Tibial artery (tissue), 4 donors: ENCODE measurements at places on chromosomes 2 and 18.

DNA sequence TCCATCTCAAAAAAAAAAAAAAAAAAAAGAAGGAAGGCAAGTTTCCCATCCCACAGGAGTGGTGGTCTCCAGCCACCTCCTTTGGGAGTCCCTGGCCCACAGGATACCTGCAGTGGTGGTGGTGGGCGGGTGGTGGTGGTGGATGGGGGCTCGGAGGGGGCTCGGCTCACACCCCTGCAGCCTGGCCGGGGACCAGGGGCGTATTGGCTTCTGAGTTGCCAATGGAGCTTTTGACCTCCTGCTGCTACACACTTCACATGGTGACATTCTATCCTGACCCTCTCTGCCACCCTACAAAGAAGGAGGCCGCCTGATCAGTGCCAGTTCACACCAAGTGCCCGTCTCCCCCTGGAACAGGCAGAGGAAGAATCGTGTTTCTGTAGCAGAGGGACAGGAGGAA lies 119.6 kb downstream of the NFATC1 start:
- peaks cover 4% of the 10 kb centered on the region for H3K4me1 ChIP-seq
- peak; percentile 20 for DNase-seq
- H3K4me3 ChIP-seq: no peak overlapping the region
- H3K27me3 ChIP-seq: no peaks in the 10 kb centered on the region

DNA sequence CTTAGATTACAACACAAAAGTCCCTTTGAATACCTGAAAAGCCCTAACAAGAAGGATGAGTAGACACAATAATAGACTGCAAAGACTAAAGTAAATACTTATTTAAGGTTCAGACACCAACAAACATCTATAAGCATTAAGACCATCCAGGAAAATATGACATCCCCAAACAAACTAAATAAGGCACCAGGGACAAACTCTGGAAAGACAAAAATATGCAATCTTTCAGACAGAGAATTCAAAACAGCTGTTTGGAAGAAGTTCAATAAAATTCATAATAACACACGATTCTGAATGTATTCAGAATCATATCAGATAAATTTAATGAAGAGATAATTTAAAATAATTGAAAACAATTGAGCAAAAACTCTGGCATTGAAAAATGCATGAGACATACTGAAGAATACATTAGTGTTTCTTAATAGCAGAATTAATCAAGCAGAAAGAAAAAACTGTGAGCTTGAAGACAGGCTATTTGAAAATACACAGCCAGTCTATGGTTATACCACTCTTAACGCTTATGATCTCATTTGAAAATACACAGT lies 1388.8 kb downstream of the DSC3 start:
- DNase-seq: no peak
- no peaks in the 10 kb centered on the region for H3K27me3 ChIP-seq
- H3K4me3 ChIP-seq: no peak overlapping the region

- H3K27me3 ChIP-seq: no peaks in the 10 kb centered on the region
- peak overlapping the region; percentile 24 for H3K27ac ChIP-seq
- H3K4me1 ChIP-seq: peaks cover 20% of the 10 kb centered on the region
- no peak for DNase-seq
Measured at GRCh38 chr2:157261199-157261782, 3.8 kb downstream of the GALNT5 start.

GRCh38 chr2:213167271-213167930 lies 16.0 kb upstream of the IKZF2 start:
- H3K4me3 ChIP-seq: no peak overlapping the region
- H3K4me1 ChIP-seq: peaks cover under 1% of the 10 kb centered on the region
- H3K36me3 ChIP-seq: no peaks in the 10 kb centered on the region
- H3K27ac ChIP-seq: no peak overlapping the region
- H3K27me3 ChIP-seq: no peaks in the 10 kb centered on the region

- no peaks in the 10 kb centered on the region for H3K36me3 ChIP-seq
- DNase-seq: no peak
- peaks cover 34% of the 10 kb centered on the region for H3K4me1 ChIP-seq
- no peak overlapping the region for H3K27ac ChIP-seq
- H3K27me3 ChIP-seq: no peaks in the 10 kb centered on the region
Measured at GRCh38 chr2:109208071-109208950, 79.3 kb downstream of the SH3RF3 start.

- H3K4me3 ChIP-seq: no peak overlapping the region
- H3K27ac ChIP-seq: no peak overlapping the region
- H3K27me3 ChIP-seq: no peaks in the 10 kb centered on the region
- no peak for DNase-seq
- no peaks in the 10 kb centered on the region for H3K36me3 ChIP-seq
Measured at GRCh38 chr2:54419388-54419787, 36.7 kb upstream of the SPTBN1 start.

DNA sequence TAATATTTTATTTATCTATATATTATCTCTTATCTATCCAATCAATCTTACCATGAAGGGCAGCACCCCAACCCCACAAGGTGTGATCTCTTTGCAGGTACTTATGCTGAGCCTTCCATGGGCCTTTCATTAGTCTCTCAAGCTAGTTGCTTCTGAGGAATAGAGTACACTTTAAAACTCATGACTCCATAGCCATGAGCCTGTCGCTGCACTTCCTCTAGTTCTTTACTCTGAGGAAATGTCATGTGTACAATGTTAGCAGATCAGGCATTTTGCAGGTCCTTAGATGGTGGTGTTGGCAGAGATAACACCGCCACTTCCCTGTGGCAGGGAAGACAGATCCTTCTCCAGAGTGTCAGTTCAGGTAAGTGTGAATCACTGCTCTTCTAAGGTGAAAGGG lies 29.5 kb upstream of the STAT4 start:
- H3K36me3 ChIP-seq: no peaks in the 10 kb centered on the region
- H3K4me1 ChIP-seq: no peaks in the 10 kb centered on the region
- no peak for DNase-seq
- H3K27ac ChIP-seq: no peak overlapping the region
- H3K4me3 ChIP-seq: no peak overlapping the region

DNA sequence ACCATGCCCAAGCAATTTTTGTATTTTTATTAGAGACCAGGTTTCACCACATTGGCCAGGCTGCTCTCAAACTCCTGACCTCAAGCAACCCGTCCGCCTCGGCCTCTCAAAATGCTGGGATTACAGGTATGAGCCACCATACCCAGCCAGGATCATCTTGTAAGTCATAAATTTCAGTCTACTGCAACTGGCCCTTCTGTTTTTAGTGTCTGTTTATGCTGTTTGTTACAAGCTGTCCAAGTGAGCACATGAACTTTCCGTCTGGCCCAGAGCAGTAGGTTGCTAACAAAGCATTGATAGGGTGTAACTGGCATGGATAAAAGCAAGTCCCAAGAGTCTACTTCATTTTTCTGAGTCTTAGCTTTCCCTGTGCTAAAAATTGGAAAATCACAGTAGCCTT lies 164.4 kb upstream of the NT5C1B start:
- no peak for DNase-seq
- H3K27me3 ChIP-seq: no peaks in the 10 kb centered on the region
- H3K27ac ChIP-seq: no peak overlapping the region

DNA sequence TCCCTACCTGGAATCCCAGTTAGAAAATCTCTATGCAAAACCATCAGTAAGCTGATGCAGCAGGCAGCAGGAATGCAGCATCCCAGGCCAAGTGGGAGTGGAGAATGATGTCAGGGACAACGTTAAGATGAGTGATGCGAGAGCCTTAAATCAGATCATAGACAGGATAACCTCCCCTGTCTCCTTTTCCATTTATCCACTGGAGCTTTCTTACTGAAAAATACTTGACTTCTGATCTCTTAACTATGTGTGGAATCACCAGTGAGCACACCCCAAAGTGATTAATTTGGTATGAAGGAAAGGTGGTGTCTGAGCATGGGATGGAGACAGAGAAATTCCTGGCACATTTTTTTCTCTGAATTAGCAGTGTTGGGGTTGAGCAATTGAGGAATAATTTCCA lies 98.0 kb downstream of the RND3 start:
- H3K4me3 ChIP-seq: no peak overlapping the region
- no peak overlapping the region for H3K27ac ChIP-seq
- no peaks in the 10 kb centered on the region for H3K36me3 ChIP-seq
- H3K27me3 ChIP-seq: no peaks in the 10 kb centered on the region
- DNase-seq: no peak

DNA sequence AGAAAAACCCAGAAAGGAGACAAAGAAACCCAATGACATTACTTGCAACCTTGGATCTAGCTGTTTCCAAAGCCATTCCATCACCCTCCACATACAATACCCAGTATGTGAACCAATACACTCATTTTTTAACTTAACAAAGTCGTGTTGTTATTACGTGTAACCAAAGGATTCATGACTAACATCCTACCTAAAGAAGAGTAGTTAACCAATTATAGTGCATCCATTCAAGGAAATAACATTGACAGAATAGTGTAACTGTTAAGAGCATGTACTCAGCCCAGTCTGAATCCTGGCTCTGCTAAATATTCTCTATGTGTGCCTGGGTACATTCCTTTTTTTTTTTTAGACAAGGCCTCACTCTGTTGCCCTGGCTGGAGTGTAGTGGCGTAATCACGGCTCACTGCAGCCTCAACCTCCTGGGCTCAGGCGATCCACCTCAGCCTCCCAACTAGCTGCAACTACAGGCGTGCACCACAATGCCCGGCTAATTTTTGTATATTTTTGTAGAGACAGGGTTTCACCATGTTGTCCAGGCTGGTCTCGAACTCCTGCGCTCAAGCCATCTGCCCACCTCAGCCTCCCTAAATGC lies 9.9 kb downstream of the TLK1 start:
- no peaks in the 10 kb centered on the region for H3K4me1 ChIP-seq
- H3K36me3 ChIP-seq: no peaks in the 10 kb centered on the region
- no peaks in the 10 kb centered on the region for H3K27me3 ChIP-seq
- no peak for DNase-seq
- H3K27ac ChIP-seq: no peak overlapping the region
- no peak overlapping the region for H3K4me3 ChIP-seq

DNA sequence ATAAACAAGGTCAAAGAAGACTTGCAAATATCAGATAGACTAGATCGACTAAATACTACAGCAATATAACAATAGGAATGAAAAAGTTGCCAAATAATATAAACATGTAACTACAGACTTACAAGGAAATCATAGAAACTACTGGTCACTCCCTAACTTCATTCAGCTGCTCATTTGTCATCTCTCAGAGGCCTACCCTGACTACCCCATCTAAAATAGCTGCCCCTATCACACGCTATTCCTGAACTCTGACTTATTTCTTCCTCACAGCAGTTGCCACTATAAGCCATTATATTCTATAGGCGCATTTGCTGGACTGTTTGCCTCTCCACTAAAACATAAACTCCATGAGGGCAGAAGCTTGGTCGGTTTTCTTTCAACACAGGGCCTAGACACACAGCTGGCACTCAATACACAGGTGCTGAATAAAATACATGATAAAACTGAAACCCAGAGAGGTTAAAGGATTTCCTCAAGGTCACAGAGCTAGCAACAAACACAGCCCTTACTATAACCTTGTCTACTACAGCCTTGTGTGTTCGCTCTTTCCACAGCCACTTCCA lies 1.8 kb downstream of the STRN start:
- no peak for DNase-seq
- H3K36me3 ChIP-seq: no peaks in the 10 kb centered on the region
- H3K27ac ChIP-seq: peak overlapping the region; percentile 93
- no peaks in the 10 kb centered on the region for H3K27me3 ChIP-seq

DNA sequence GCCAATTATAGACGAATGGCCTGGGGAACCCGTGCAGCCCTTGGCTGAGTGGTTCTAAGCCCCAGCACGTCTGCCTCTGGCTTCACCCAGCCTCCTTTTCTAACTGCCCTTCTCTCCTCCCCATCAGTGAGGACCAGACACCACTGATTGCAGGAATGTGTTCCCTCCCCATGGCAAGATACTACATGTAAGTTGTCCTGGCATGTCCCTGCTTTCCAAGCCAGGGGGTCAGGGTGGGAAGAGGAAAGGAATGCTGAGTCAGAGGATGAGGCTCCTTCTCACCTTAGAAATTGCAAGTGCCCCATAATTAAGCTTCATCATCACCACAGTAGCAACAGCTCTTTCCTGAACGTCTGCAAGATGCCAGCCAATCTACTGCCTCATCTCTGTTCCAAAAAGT lies 4.8 kb downstream of the IL1F10 start:
- H3K27me3 ChIP-seq: peaks cover 7% of the 10 kb centered on the region
- no peak for DNase-seq
- H3K4me3 ChIP-seq: no peak overlapping the region
- no peaks in the 10 kb centered on the region for H3K4me1 ChIP-seq

- no peaks in the 10 kb centered on the region for H3K36me3 ChIP-seq
- no peak overlapping the region for H3K4me3 ChIP-seq
- DNase-seq: no peak
- no peaks in the 10 kb centered on the region for H3K27me3 ChIP-seq
Measured at GRCh38 chr18:420661-421246, 79.7 kb downstream of the COLEC12 start.

DNA sequence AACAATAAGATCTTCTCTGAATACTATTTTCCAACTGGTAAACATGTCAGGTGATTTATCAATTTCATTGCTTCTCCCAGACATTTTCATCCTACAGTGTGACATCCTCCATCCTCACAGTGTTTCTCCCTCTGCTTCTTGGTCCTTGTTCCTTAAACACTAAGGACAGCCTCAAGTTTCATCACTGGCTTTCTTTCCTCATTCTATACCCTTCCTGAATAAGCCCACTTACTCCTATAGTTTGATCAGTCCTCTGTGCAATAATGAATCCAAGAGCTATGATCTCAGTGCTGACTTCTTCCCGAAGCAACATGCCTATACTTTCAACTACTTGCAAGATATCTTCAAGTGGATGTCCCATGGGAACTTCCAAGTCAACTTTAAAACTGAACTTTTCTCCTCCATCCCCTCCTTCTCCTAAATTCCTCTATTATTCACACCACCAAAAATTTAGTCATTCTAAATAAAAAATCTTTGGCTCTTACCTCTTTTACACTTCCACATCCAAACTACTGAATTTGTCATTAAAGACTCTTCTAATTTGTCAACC lies 87.6 kb downstream of the FAM228A start:
- no peaks in the 10 kb centered on the region for H3K4me1 ChIP-seq
- H3K27me3 ChIP-seq: no peaks in the 10 kb centered on the region
- H3K36me3 ChIP-seq: peaks cover 47% of the 10 kb centered on the region

DNA sequence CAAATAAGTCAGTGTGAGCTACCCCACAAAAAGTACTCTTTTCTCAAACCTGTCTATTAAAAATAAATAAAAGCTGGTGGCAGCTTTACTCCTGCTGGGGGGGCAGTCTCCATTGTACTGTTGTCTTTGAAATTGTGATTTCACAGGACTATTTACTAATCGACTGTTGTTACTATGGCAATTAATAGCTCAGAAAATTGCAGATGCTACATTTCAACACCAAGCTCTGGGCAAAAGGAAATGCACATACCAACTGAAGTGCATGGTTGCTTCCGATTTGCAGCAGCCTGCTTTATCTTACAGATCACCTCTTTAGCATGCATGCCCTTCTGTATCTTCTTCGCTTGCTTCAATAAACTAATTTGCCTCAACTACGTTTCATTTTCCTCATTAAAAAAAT lies 117.6 kb upstream of the DAPL1 start:
- H3K4me3 ChIP-seq: no peak overlapping the region
- H3K36me3 ChIP-seq: peaks cover 58% of the 10 kb centered on the region
- H3K27ac ChIP-seq: no peak overlapping the region

DNA sequence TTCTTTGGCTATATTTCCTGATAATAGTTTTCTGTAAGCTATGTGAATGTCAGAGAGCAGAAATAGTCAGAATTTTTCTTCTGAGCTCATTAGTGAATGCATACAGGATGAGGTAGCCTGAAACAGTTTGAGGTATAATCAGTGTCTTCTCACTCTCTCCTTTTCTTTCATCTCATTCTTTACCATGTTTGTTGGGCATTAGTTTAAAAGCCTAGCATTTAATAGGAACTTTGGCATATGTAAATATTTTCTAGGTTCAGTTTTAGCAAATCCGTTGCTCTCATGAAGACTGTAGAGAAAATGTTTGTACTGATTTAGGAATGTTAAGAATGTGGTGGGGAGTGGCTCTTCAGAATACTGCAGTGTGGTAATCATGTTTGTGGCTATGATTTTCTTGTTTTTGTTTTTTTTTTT lies 119.4 kb downstream of the PARD3B start:
- H3K27me3 ChIP-seq: no peaks in the 10 kb centered on the region
- peaks cover 24% of the 10 kb centered on the region for H3K4me1 ChIP-seq
- H3K27ac ChIP-seq: no peak overlapping the region
- no peak for DNase-seq
- H3K36me3 ChIP-seq: no peaks in the 10 kb centered on the region
